Trophoblast cell (in vitro differentiated cells and primary cell): ENCODE measurements at places on chromosomes 3 and 15.
A peak's percentile ranks its signal among the peaks of the same experiment; 100 is the strongest.

DNA sequence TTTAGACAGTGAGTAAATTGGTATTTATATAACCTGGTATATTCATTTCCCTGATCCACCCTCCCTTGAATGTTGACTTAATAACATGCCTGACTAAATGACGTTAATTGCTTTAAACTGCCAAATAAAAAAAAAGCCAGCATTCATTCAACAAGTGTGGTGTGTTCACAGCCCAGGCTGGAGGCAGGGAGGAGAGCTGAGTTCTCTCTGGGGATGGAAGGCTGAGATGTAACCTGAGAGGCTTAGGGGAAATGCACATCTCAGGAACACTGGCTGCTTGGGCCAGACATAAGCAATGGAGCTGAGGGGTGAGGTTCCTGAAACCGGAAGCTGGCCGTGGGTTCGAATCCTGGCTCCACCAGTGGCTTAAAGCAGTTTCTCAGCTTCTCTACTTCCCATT is 17.3 kb downstream of the CACNA2D3 start:
- no peak for DNase-seq

- DNase-seq = no peak
These were observed 417.7 kb downstream of the LPP start for GRCh38 chr3:188571531-188572095.

DNA sequence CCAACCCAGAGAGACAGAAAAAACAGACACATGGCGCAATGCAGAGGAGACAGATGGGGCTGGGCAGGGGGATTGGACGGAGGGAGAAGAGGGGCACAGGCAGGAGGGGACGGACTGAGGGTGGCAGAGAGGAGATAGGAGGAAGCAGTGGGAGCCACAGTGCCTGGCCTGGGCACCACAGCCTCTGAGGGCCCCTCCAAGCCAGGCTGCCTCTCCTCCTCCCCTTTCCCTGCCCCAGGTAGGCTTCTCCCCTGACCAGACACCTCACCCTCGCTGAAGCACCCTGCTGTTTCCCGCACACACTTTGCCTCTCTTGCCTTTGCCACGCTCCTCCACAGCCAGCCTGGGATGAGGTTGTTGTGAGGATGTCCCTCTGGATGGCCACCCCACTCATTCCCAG is 84.0 kb upstream of the PRR20G start:
- DNase-seq = no peak

DNA sequence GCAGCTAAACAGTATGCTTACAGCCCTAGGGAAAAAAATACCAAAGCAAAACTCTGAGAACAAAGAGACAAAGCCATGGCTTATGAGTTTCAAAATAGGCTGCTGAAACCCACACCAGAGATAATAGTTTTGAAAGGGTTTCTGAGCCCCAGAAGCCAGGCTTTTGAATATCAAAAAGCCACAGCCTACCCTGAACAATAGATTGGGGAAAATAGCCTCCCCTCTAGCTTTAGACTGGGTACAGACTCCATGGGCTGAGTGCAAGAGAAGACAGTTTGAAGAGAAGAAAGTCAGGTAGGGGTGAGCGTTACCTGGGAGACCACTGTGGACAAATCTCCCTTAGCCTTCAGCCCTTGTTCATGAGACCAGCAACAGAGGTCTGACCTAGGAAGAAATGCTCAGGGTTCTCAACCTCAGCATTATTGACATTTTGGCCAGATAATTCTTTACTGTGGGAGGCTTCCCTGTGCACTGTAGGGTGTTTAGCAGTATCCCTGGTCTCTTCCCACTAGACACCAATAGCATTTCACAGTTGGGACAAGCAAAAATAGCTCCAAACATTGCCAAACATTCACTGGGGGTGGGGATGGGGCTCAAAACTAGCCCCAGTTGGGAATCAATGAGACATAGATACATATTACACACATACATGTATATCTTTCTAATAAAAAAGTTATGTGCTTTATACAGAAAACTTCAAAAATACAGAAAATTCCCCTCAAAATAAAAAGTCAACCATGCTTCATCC is 11.6 kb upstream of the TAFA4 start:
- no peak for DNase-seq

GRCh38 chr3:5731100-5731499 is 543.6 kb downstream of the EDEM1 start:
- peak; percentile 63 for DNase-seq

GRCh38 chr3:106114220-106114619 is 245.4 kb upstream of the CBLB start:
- DNase-seq = no peak

GRCh38 chr15:81298611-81299010 is 25.3 kb downstream of the STARD5 start:
- no peak for DNase-seq

DNA sequence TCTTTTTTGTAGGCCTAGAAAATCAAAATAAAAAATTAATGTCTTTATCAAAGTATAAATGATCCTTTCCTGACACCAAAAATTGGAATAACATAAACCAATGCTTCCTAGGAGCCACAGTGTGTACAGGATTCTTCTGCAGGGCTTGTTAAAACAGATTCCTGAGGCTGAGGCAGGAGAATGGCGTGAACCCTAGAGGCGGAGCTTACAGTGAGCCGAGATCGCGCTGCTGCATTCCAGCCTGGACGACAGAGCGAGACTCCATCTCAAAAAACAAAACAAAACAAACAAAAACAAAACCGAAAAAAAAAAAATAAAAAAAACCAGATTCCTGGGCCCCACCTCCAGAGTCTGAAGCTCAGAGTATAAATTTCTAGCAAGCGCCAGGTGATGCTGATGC is 78.0 kb downstream of the PEX5L start:
- no peak for DNase-seq

- no peak for DNase-seq
These were observed 103.1 kb downstream of the OTOL1 start for GRCh38 chr3:161599697-161600096.

DNA sequence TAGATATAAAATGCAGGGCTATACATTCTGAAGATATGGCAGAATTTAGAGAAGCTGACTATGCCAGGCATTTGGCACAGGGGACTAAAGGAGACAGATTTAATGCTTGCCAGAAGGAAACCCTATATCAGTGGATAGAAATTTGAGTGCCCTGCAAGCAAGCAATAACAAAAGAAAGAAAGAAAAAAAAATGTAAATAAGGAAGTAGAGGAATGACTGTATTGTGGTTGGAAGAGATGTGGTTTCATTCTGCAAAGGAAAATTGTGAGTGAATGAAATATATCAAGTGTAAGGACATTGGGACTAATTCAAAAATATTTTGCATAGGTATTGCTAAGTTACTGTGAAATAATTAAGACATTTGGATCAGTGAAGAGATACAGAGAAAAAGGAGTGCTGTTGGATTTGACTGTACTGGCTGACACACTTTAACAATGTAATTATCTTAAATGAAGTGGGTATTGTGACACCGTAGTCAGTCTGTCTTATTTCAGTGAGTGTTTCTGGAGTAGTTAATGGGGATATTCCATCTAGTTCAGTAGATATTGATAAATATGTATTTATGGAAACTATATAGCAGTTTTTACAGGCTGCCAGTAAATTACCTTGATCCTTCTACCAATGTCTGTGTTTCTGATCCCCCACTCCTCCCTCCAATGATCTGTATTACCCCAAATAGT is 418.2 kb downstream of the CNTN4 start:
- DNase-seq = no peak

DNA sequence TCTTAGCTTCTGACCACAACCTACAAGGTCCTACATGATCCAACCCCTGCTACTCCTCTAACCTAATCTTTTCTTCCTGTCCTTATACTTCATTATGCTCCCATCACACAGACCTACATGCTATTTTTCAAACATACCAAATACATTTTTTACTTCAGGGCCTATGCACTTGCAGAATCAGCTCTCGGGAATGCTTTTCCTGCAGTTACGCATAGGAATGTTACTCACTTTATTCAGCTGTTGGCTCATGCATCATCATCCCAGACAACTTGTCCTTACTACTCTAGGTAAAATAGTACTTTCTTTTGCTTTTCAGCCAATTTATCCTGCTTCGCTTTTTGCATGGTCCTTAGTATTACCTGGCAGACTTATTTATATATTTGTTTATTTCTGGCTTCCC is 105.6 kb downstream of the OXSM start:
- peak; percentile 26 for DNase-seq

- peak; percentile 64 for DNase-seq
These were observed 61.3 kb downstream of the MYRIP start for GRCh38 chr3:39870706-39871105.

- no peak for DNase-seq
These were observed 12.1 kb downstream of the ZIC4 start for GRCh38 chr3:147393943-147394883.

- DNase-seq = peak; percentile 89
These were observed 34.3 kb downstream of the ST6GAL1 start for GRCh38 chr3:186964616-186965015.

DNA sequence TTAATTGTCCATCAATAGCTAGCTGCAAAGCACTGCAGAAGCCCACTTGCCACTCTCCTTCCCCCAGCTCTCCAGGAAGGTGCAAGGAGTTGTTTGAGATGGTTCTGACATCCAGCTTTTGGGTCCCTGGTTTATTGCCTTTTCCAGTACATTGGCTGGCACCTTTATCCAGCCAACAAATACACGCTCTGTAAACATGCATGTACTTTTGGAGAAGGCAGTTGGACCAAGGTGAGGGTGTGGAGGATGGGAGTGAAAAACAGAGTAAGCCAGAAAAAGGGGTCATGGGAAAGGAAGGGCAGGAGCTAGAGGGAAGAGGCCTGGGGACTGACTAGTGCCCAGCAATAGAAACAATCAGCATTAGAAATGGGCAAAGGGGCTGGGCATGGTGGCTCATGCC is 102.7 kb downstream of the CGNL1 start:
- DNase-seq = no peak

- no peak for DNase-seq
These were observed 461.4 kb downstream of the NSUN3 start for GRCh38 chr3:94524102-94524919.

GRCh38 chr3:152175528-152175889 is 93.2 kb upstream of the MBNL1 start:
- no peak for DNase-seq

DNA sequence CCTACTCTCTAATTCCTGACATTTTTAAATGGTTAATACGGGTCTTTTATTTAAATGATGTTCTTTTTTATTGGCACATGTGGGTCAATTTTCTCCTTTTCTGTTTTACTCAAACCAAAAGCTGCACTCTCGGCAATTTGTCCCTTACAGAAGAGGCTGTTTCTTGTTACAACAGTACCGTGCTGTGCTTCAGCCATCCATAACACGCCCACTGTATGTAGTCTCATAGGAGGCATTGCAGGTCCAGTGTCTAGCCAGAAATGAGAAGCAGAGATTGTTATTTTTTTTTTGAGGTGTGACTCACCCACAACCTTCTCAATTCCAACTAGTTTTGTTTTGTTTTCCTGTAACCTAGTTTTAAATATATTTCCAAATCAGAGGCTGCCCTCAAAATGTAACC is 164.6 kb downstream of the GMNC start:
- DNase-seq = peak; percentile 39

DNA sequence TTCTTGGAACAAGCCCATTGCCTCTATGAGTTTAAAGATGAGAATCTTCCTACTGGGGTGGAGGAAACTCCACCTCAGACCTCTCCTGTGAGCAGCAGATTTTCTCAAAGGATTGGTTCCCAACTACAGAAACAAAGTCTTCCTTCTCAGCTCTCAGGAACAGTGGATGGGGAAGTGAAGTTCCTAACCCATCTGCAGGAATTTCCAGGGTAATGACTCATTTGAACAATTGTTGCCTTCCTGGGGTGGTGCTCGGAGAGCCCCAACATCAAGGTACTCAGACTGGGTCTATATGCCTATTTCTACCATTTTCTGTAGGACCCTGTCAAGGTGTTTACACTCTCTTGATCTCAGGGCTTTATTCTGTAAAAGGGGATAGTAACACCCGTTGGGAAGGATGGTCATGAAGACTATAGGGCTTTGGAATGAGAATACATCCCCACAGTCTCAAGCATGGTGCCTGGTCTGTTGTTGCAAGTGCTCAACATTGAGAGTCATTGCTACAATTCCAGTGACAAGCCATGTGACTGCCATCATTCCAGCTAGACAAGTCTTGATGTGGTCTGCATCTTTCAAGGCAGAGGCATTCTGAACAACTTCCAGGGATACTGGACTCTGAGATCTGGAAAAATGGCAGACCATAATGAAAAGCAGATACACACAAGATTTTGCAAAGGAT is 33.0 kb downstream of the TRIM42 start:
- peak; percentile 13 for DNase-seq

GRCh38 chr3:152269831-152270734 is 1.4 kb downstream of the MBNL1 start:
- DNase-seq = peak; percentile 23

DNA sequence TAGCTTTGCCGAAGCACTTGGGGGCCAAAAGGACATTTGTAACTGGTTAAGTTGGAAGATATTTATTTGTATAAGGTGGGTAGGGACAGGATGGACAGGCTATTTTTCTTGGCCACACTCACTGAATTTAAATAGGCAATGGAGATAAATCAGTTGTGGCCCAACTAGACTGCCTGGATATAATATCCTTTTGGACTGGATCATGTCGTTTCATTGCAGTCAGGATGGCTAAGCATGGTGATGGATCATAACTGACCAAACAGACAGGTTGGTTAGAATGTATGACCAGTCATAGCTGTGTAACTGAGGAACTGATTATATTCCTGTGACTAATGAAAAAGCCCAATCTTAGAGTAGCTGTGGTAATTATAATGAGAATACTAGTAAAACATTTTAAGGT is 284.0 kb downstream of the LPP start:
- no peak for DNase-seq

DNA sequence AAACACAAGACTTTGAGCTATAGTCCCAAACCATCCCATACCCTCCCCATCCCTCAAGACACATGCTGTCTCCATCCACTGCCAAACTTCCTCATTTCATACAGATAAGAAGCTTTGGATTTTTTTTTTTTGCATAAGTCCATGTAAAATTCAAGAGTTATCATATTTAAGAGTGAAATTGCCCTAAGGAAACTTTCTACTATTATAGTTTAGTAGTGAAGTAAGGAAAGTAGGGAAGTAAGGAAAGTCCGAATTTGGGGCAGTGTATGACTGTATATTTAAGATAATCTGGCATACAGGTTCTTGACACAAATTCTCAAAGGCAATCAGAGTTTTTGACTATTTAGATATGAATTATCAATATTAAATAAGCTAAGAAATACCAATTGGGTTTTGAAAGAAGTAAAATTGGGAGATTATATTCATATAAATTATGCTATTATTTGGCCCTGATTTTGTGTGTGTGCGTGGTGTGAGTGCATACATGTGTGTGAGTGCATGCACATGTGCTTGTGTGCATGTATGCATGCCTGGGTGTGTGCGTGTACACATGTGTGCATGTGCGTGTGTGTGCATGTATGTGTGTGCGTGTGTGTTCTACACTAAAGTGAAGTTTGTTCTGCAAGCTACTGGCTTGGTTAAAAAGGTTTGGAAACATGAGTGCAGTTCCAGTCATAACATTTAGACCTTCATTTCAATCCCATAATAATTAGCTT is 83.6 kb upstream of the MBNL1 start:
- no peak for DNase-seq

GRCh38 chr15:53586799-53587198 is 172.7 kb downstream of the WDR72 start:
- peak; percentile 23 for DNase-seq

DNA sequence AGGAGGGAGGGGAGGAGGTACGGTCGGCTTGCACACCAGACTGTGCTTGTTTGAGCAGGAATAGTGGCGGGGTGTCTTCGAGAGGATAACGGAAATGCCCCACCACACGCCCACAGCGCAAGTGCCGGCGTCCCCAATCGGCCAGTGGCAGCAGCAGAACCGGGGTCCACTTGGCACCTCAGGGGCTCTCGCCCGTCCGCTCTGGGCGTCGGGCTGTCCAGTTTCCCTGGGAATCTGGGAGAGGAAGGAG is 53.7 kb downstream of the CCDC54 start:
- no peak for DNase-seq

GRCh38 chr3:2765002-2765579 is 345.1 kb downstream of the IL5RA start:
- no peak for DNase-seq
